Astrocyte of the spinal cord (primary cell): ENCODE measurements at places on chromosomes 3 and 15.

DNA sequence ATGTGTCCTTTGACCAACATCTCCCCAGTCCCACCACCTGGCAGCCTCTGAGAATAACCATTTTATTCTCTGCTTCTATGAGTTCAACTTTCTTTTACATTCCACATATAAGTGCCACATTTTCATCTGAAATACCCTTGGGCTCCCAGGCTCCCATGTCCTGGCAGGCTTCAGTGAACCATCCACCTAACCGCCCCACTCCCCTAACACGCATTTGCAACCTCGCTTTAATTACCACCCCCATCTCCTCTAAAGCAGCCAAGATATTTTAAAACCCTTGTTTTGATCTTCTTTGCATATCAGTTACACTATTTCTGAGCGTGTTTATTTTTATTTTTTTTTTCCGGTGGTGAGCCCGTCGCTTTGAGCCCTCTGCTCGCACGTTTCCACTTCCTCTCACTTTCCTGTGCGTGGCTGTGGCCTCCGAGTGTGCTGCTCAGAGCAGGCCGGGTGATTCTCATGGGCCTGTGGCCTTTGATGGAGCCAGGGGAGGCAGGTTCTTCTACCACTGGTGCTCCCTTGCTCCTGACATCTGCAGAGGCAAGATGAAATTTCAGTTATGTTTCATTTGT lies 195.4 kb upstream of the LPP start:
- no peak for DNase-seq

DNA sequence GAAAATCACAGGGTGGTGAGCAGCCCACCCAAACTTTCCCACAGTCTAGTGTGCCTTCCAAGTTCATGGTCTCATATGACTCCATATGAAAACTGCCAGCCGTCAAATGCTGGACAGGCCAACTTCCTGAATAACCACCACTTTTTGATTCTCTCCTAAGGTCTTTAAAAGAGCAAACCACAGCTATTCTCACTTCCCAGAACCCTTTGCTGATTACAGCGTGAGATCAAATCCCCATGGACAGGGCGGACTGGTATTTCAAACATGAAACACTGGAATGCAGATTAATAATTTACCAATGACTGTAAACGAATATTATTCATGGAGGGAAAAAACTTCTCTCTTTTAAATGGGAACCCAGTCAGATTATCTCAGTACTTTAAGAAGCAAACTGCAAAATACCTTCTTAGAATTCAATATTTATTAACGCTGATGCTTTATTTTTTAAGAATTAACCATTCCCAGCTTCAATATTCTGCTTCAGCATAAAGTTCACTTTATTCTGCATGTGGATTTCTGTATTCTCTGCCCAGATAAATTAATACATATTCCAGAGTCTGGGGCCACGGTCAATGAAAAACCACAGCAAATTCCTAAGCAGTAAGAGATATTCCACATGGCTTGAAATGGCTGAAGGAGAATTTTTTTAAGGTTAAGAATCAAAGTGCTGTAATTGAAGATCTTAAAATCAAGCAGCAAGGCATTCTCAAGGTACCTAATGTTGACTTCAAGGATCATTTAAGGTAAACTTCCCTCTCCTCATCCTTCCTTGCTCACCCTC lies 42.9 kb downstream of the MYO1E start:
- peak; percentile 82 for DNase-seq

- peak; percentile 62 for DNase-seq
Measured at GRCh38 chr3:63364495-63364894, 86.4 kb downstream of the SYNPR start.

DNA sequence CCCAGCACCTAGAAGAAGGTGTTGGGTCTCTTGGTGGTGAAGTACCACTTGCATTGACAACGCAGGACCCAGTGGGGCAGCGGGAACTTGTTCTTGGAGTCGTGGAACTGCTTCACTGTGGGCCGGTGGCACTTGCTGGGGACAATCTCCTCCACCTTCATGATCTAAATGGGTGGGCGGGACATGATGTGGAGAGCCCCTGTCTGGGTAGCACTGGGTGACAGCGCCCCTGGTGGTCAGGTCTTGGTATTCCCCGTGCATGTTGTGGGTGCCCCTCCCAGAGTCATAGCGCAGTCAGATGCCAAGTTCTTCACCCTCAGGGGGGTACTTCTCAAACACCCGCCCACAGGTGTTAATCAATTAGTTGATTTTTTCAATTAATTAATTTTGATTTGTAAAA lies 60.2 kb downstream of the AGBL1 start:
- DNase-seq = no peak

GRCh38 chr3:139110072-139110830 lies 65.6 kb upstream of the PRR23C start:
- no peak for DNase-seq

GRCh38 chr3:142019794-142020320 lies 129.5 kb downstream of the TFDP2 start:
- peak; percentile 5 for DNase-seq

GRCh38 chr15:60076045-60076444 lies 71.9 kb downstream of the FOXB1 start:
- DNase-seq = no peak

- peak; percentile 36 for DNase-seq
Measured at GRCh38 chr3:32002561-32003368, 21.2 kb downstream of the ZNF860 start.

DNA sequence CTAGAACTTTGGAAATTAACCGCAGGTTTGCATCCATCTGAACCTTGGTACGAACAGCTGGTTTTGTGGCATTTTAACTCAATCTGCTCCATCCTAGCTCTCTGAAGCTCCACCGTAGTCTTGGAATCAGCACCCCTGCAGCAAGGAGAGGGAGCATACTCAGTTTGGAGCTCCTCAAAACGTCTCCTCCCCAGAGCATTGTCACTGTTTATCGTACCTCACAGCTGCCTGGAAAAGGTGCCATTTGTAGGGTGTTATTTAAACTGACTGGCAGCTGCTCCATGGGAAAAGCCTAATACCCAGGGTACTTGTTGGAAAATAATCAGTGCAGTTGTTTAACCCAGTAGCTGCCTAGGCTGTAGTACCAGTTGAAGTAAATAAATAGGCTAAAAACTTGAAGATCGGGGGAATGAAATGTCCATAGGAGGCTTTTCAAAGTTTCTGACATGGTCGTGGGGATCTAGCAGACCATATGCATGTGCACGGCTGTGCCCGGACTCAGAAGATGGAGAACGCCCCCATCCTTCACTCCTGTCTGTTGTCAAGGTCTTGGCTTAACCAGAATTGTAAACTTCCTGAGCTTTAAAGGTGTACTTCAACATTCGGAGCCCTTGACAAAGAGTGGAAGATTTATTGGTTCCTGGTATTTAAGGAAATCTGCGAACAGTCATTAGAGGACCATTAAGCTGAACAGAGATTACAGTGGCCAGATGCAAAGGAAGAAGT lies 43.9 kb downstream of the GHSR start:
- no peak for DNase-seq

DNA sequence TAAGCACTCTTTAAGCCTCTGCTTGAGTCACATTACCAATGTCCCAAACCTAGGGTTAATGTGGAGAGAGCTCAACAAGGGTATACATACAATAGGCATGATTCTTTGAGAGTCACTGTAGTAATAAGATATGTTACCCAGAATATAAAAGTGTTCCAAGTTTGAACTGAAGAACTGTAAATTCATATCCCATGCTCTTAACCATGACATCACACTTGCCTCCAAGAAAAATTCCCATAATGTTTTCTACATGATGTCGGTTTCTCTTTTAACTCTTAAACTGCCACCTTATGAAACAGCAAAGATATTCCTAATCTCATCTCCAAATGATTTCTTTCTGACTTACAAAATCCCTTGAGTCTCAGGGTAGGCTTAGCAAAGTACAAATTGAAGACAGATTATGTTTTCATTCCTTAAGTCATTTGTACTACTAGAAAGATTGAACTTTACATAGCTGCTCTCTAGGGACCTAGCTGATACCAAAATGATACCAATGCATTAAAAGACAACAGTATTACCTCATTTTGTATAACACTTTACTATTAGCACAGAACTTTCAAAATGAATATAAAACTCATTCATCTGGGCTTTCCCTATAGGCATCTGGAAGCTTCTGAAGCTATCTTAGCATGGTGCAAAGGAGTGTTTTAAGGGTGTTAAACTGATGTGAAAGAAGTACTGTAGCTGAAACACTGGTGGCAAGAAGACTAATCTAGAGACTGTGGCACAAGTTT lies 127.1 kb downstream of the KCNMB2 start:
- DNase-seq = no peak

DNA sequence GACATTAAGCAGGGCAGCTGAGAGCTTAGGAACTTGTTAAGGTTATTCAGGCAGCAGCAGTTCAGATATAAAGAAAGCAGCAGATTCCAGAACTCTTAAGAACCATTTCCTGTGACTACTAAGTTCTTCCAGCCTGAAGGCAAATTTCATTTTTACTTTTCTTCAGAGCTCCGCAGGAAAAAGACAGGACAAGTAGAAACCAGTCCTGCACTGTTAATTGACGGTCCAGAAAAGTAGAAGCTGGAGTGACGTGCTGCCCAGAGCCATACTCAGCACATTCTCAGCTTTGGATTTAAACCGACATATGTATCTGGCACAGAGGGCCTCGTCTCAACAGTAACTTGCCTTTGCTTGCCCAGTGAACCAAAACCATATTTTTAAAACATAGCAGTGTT lies 219.4 kb upstream of the STRIT1 start:
- DNase-seq = no peak

DNA sequence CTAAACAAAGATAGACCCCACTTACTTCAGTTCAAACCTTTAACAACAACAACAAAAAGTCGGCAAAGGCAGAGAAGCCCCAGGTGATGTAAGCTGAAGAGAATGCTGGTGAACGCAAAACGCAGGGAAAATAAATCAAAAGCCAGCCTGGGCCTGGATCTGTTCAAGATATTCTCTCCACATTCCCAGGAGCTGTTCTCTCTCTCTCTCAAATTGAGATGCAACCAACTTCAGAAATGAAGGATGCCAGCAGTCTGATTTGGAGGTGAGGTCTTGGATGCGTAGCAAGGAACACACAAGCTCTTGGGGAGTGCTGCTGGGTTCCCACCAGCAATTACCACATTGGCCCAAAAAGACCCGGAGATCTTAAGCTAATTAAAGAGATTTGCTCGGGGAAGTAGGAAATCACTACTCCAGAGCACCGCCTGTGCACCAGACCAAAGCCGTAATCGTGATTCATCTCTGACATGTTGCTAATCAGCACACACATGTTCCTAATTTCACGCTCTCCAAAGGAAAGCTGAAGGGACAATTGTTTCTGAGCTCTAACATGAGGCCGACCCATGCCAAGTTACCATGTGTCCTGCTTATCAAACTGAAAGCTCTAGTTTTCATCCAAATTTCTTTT lies 37.1 kb downstream of the IL17RD start:
- DNase-seq = peak; percentile 75

- peak; percentile 24 for DNase-seq
Measured at GRCh38 chr3:51942603-51943450, 664 bp downstream of the PARP3 start.

DNA sequence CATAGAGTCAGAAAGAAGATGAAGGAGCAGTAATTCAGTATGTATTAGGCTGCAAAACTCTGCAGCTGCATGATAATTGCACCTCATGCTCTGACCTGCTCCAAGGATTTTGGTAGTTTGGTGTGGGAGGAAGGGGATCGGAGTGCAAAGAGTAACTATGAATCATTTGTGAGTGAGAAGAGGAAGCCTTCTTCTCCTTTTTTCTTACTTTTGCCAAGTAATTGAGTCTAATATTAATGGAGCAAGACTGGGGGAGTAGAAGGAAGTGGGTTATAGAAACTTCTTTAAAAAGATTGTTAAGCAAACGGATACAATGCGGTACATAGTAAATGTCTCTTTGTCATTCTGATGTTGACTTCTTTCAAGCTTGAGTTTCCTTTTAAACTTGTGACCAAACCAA lies 276.5 kb downstream of the EDEM1 start:
- DNase-seq = no peak

DNA sequence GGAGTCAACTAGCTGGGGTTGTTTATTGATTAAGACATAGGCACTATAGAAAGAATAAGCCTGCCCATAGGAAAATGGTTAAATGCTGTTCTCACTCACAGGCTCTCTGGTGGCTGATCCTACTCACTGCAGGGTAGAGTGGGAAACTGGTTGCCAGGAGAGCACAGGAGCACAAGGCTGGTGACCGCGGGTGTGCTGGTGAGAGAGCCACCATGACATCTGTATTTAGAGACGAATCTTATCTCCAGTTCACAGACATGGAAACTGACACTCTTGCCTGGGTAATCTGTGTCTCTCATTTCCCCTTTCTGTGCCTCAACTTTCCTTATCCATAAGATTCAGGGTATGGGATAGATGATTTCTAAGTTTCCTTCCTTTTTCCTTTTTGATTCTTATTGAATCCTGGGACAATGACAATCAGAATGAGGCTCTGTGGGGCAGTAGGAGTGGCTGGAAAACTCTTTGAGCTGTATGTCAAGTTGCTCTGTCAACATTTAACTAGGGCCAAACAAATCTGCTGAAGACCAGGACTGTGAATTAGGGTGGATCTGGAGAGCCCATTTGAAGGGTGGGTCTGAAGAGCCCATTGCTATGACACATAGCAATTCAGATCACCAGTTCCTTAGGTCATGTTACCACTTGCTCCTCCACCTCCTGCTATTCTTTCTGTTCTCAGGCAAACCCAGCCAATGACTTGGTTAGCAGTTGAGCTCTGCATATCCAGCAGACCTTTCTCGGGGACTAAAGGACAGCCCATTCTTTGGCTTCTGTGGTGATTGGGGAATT lies 286.1 kb upstream of the TBL1XR1 start:
- no peak for DNase-seq

- DNase-seq = no peak
Measured at GRCh38 chr3:127323581-127323980, 35.7 kb upstream of the PRR20G start.

DNA sequence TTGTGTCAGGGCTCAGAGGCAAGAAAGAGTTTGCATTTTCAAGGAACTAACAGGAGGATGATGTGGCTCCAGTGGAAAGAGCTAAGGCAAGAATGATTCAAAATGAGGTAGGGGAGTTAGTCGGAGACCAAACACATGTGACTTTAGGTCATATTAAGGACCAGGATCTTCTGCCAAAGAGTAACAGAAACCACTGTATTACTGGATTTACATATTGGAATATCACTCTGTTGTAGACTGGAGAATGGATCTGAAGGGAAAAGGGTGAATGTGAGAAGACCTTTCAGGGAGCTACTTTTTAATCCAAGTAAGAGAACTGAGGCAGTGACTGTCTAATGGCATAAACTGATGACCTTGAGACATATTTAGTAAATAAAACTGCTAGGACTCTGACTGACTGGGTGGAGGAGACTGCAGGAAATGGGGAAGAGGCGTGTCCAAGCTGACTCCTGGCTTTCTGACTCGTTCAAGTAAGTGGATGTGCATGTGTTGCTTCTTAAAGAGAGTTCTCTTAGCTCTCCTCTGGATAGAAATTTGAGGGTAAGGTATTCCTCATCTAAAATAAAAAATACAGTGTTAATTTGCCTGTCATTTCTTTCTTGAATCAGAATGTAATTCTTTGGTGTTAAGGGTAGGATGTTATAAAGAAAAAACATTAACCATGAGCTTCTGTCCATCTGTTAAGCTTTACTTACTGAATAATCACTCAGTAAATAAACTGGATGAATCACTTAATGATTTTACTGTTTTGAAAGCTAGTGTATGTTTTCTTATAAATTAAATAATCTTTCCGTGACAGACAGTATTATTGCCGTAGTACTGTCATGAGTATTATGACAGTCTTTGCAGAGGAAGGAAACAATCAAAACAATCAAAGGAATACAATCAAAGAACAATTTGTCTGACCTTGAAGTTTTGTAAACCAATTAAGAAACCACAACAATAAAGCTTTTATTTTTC lies 58.3 kb upstream of the CFAP20DC start:
- no peak for DNase-seq
